ENCODE measurements at places on chromosomes 2 and 18. TPM values are rescaled to one million over a fixed set of nuclear protein-coding genes. Genes with fewer than 3 reads are reported as not detected.

DNA sequence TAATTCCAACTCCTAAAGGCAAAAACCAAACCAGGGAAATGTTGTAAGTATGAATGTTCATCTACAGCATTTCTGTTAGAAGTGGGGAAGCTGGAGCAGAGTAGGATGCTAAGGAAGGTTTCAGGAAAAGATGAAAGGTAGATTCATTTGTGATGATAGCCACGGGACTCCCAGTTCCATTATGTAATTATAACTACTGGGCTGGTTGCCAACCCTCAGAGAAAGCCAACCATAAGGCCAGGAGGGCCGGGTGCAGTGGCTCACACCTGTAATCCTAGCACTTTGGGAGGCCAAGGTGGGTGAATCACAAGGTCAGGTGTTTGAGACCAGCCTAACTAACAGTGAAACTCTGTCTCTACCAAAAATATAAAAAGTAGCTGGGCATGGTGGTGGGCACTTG lies 288.9 kb upstream of the ETAA1 start:
- DNase-seq = no peak

DNA sequence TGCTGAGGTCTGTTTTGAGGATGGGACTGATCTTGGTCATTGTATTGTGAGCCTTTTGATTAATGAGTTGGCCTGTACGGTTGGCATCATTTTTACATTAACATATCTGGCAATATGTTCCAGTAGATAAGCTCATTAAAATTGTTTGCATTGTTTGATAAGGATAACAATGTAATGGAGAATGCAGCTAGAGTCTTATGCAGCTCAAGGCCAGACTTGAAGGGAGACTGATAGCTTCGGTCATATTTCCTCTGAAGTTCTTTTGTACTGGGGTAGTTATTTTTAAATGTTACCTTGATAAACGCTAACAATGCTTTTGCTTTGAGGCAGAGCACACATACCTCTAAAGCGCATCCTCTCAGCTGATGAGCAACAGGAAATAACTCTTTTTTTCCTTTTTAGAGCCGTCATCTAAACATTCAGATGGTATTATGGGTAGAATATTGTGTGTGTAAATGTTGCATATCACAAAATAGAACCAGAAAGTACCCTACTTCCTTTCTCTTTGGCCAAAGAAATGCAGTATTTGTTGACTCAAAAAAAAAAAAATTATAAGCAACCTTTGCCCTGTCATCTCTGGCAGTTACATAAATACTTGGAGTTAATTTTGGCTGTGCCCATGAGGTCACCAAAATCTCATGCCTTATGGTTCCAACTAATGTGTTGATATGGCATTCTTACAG lies 1.3 kb downstream of the MAPRE2 start:
- DNase-seq = no peak

- DNase-seq = no peak
Measured at GRCh38 chr2:95380280-95380679, 22.2 kb upstream of the FAHD2A start.

The SERPINB11 gene
- total RNA-seq = not detected

- no peak for DNase-seq
Measured at GRCh38 chr2:170206805-170207407, 29.0 kb downstream of the MYO3B start.

The TRIM43 gene
- not detected for total RNA-seq

The GAD1 gene
- 0.74 TPM for total RNA-seq

The MC2R gene
- total RNA-seq = not detected
